Activated CD4-positive, alpha-beta memory T cell treated with anti-CD3 and anti-CD28 coated beads, Interleukin-2, amount 10 ng/mL, durations not matched to agents 7 days and 5 days (primary cell): ENCODE measurements at places on chromosomes 4 and X. TPM values are rescaled to one million over a fixed set of nuclear protein-coding genes. Genes with fewer than 3 reads are reported as not detected.

The C4orf51 gene
- total RNA-seq, result not detected

- H3K27me3 ChIP-seq, result peaks cover 2% of the 10 kb centered on the region
- no peak overlapping the region for H3K4me3 ChIP-seq
- H3K27ac ChIP-seq, result no peak overlapping the region
- no peaks in the 10 kb centered on the region for H3K4me1 ChIP-seq
These were observed 10.0 kb upstream of the ANOS1 start for GRCh38 chrX:8741981-8742380.

The LNX1 gene
- not detected for total RNA-seq

DNA sequence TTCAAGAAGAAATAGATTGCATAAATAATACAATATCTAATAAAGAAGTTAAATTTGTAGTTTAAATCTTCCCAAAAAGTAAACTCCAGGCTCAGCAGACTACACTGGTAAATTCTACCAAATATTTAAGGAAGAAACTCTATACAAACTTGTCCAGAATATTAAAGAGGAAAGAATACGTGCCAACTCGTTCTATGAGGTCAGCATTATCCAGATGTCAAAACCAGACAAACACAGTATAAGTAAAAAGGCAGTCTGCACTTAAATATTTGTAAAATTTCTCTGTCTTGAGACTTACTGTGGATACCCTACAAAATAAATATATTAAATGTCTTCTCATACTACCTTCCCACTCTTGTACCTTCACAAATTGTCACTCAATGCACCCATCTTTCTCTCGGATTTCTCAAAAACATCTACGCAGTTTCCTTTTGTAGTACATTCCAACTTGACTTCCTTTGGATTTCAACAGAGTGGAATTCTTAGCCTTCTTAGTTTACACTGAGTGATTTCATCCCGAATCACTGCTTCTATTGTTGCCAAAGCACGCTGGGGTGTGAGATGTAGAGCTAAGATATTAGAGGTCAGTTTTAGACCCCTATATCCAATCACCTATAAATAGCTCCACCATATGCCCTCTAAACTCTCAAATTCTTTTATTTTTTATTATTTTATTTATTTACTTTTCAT is 71.6 kb upstream of the MAB21L2 start:
- no peak for DNase-seq
- no peak overlapping the region for H3K4me3 ChIP-seq
- H3K27ac ChIP-seq, result no peak overlapping the region
- no peaks in the 10 kb centered on the region for H3K4me1 ChIP-seq
- H3K27me3 ChIP-seq, result no peaks in the 10 kb centered on the region

GRCh38 chr4:153137677-153138630 is 66.3 kb upstream of the TRIM2 start:
- no peaks in the 10 kb centered on the region for H3K36me3 ChIP-seq
- H3K27me3 ChIP-seq, result peaks cover 27% of the 10 kb centered on the region
- no peak for DNase-seq

DNA sequence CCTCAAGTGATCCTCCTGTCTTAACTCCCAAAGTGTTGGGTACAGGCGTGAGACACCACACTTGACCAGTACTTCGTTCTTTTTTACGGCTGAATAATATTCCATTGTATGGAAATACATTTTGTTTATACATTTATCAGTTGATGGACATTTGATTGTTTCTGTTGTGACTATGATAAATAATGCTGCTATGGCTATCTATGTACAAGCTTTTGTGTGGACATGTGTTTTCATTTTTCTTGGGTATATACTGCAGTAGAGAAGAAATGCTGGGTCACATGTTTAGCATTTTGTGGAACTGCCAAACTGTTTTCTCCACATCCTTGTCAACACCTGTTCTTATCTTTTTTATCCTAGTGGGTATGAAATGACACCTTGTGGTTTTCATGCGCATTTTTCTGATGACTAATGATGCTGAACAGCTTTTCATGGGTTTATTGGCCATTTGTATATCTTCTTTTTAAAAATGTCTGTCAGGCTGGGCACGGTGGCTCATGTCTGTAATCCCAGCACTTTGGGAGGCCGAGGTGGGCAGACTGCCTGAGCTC is 37.3 kb downstream of the SAT1 start:
- H3K4me1 ChIP-seq, result peaks cover 15% of the 10 kb centered on the region
- H3K4me3 ChIP-seq, result no peak overlapping the region
- no peaks in the 10 kb centered on the region for H3K36me3 ChIP-seq
- DNase-seq, result no peak
- no peaks in the 10 kb centered on the region for H3K27me3 ChIP-seq

DNA sequence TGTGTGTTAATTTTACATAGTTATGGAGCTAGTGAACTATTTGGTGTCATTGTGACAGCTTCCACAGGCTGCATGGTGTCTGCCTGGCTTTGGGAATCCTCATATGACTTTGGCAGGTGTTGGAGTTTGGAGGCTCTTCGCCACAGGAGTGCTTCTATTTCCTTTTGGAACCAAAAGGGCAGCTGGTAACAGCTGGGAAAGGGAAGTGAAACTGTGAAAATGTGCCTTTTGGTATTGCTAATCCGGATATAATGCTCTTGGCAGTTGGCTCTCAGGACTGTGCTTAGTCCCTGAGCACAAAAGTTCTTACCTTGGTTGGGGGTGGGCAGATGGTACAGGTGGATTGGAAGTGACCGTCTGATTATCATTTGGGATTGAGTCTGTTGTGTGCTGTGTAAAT is 18.1 kb downstream of the OFD1 start:
- H3K27ac ChIP-seq, result no peak overlapping the region
- no peak for DNase-seq
- peaks cover 35% of the 10 kb centered on the region for H3K4me1 ChIP-seq
- no peaks in the 10 kb centered on the region for H3K27me3 ChIP-seq
- H3K4me3 ChIP-seq, result no peak overlapping the region
- peaks cover 33% of the 10 kb centered on the region for H3K36me3 ChIP-seq

The UCP1 gene
- total RNA-seq, result not detected

The SHROOM2 gene
- not detected for total RNA-seq

GRCh38 chr4:25970226-25970675 is 56.2 kb downstream of the SMIM20 start:
- H3K27ac ChIP-seq, result no peak overlapping the region
- H3K36me3 ChIP-seq, result no peaks in the 10 kb centered on the region
- peaks cover 3% of the 10 kb centered on the region for H3K4me1 ChIP-seq
- H3K27me3 ChIP-seq, result peaks cover 8% of the 10 kb centered on the region
- no peak for DNase-seq

DNA sequence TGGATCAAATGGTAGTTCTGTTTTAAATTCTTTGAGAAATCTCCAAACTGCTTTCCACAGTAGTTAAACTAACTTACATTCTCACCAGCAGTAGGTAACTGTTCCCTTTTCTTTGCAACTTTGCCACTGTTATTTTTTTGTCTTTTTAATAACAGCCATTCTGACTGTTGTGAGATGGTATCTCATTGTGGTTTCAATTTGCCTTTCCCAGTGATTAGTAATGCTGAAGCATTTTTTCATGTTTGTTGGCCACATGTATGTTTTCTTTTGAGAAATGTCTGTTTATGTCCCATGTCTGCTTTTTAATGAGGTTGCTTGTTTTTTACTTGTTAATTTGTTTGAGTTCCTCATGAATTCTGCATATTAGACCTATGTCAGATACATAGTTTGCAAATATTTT is 198.8 kb downstream of the RAB28 start:
- H3K4me1 ChIP-seq, result no peaks in the 10 kb centered on the region
- H3K27ac ChIP-seq, result no peak overlapping the region
- no peak for DNase-seq
- H3K4me3 ChIP-seq, result no peak overlapping the region

The DACH2 gene
- not detected for total RNA-seq

GRCh38 chrX:94400488-94400887 is 726.5 kb downstream of the FAM133A start:
- no peaks in the 10 kb centered on the region for H3K36me3 ChIP-seq
- no peaks in the 10 kb centered on the region for H3K4me1 ChIP-seq
- H3K27ac ChIP-seq, result no peak overlapping the region
- H3K27me3 ChIP-seq, result no peaks in the 10 kb centered on the region

- no peak for DNase-seq
- no peak overlapping the region for H3K27ac ChIP-seq
- no peaks in the 10 kb centered on the region for H3K36me3 ChIP-seq
- peaks cover 8% of the 10 kb centered on the region for H3K4me1 ChIP-seq
- H3K27me3 ChIP-seq, result no peaks in the 10 kb centered on the region
- H3K4me3 ChIP-seq, result no peak overlapping the region
These were observed 91.6 kb downstream of the ANXA10 start for GRCh38 chr4:168183717-168184571.

- no peak overlapping the region for H3K4me3 ChIP-seq
- DNase-seq, result no peak
- H3K27me3 ChIP-seq, result no peaks in the 10 kb centered on the region
- peaks cover 19% of the 10 kb centered on the region for H3K36me3 ChIP-seq
- H3K27ac ChIP-seq, result no peak overlapping the region
- H3K4me1 ChIP-seq, result peaks cover under 1% of the 10 kb centered on the region
These were observed 60.9 kb downstream of the CAMK2D start for GRCh38 chr4:113700602-113701150.

- H3K4me3 ChIP-seq, result no peak overlapping the region
- peaks cover 27% of the 10 kb centered on the region for H3K4me1 ChIP-seq
- H3K36me3 ChIP-seq, result peaks cover 48% of the 10 kb centered on the region
- H3K27ac ChIP-seq, result peak overlapping the region; percentile 27
These were observed 17.7 kb downstream of the OGT start for GRCh38 chrX:71550578-71550977.

The SLC9B1 gene
- 1.9 TPM for total RNA-seq

The TMPRSS11B gene
- not detected for total RNA-seq

The BBS7 gene
- 16.2 TPM for total RNA-seq

DNA sequence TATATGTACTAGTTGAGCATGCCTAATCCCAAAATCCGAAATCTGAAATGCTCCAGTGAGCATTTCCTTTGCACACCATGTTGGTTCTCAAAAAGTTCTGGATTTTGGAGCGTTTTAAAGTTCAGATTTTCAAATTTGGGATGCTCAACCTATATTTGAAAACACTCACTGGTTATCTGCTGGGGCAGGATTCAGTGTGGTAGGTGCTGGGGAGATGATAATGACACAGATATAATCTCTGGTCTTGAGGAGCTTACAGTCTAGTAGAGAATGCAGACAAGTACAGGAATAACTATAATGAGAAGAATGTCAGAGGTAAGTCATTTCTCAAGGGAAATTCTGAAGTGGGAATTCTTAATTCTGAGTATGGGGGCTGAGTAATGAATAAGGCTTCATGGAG is 59.4 kb upstream of the CITED1 start:
- H3K27ac ChIP-seq, result no peak overlapping the region
- DNase-seq, result no peak
- no peak overlapping the region for H3K4me3 ChIP-seq
- no peaks in the 10 kb centered on the region for H3K27me3 ChIP-seq
- no peaks in the 10 kb centered on the region for H3K4me1 ChIP-seq
- no peaks in the 10 kb centered on the region for H3K36me3 ChIP-seq

DNA sequence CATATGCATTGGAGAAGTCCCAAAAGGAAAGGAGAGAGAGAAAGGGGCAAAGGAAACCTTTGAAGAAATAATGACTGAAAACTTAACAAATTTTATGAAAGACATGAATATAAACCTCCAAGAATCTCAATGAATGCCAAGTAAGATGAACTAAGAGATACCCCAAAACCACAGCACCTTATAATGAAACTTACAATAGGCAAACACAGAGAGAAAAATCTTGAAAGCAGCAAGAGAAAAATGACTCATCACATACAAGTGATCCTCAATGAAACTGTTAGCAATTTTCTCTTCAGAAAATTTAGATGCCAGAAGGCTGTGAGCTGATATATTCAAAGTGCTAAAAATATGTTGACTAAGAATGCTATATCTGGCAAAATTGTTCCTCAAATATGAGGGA is 10.1 kb downstream of the SMIM10L2A start:
- H3K4me3 ChIP-seq, result no peak overlapping the region
- DNase-seq, result no peak
- peaks cover 2% of the 10 kb centered on the region for H3K27me3 ChIP-seq
- peaks cover 14% of the 10 kb centered on the region for H3K4me1 ChIP-seq
- H3K36me3 ChIP-seq, result peaks cover 7% of the 10 kb centered on the region

DNA sequence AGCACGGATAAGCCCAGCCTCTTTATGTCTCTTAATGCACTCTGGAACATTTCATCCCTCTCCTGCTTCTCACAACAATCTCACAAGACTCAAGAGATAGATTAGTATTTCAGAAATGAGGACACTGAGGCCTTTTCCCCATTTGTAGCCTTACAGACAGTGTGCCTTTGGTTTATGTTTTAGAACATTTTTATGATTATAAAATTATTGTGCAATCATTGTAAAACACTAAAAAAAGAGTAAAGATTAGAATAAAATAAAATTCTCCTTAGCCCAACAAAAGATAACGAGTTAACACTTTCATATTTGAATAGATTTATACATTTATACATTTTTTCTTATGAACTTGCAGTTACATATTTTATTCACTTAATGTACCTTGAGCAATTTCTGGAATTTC is 748.7 kb downstream of the TRIML1 start:
- no peaks in the 10 kb centered on the region for H3K4me1 ChIP-seq
- no peak overlapping the region for H3K27ac ChIP-seq
- no peaks in the 10 kb centered on the region for H3K27me3 ChIP-seq
- no peak for DNase-seq
- H3K36me3 ChIP-seq, result no peaks in the 10 kb centered on the region
- no peak overlapping the region for H3K4me3 ChIP-seq

DNA sequence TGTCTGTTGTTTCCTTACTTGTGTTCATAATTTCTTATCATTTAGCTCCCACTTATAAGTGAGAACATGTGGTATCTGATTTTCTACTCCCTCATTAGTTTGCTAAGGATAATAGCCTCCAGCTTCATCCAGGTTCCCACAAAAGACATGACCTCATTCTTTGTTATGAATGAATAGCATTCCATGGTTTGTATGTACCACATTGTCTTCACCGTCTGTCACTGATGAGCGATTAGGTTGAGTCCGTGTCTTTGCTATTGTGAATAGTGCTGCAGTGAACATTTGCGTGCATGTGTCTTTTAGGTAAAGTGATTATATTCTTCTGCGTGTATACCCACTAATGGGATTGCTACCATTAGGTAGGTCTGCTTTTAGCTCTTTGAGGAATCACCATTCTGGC is 624.3 kb upstream of the EPHA5 start:
- no peaks in the 10 kb centered on the region for H3K36me3 ChIP-seq
- no peaks in the 10 kb centered on the region for H3K27me3 ChIP-seq
- no peak overlapping the region for H3K4me3 ChIP-seq
- H3K27ac ChIP-seq, result no peak overlapping the region

DNA sequence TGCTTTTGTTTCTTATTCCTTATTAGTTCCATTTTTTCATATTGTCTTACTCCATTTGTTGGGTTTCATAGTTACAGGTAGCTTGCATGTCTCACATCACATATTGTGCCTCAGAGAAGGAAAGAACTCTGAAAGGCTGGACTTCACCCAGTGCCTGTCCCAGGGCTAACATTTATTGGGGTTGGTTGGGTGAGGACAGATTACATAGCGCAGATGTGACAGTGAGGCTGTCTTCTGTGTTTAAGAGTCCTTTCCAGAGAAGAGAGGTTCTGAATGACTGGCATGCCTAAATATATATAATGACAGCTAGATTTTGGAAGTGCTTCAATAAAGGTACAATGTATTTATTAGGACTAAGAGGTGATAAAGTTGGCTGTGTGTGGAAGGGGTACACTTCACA is 2.7 kb downstream of the ZNF330 start:
- no peak overlapping the region for H3K27ac ChIP-seq
- no peak overlapping the region for H3K4me3 ChIP-seq
- H3K36me3 ChIP-seq, result peaks cover 54% of the 10 kb centered on the region
- peaks cover 8% of the 10 kb centered on the region for H3K27me3 ChIP-seq

- no peak for DNase-seq
- H3K27me3 ChIP-seq, result no peaks in the 10 kb centered on the region
- no peak overlapping the region for H3K4me3 ChIP-seq
- no peak overlapping the region for H3K27ac ChIP-seq
- no peaks in the 10 kb centered on the region for H3K36me3 ChIP-seq
These were observed 212.7 kb downstream of the SHOX start for GRCh38 chrX:843306-843705.

- no peaks in the 10 kb centered on the region for H3K4me1 ChIP-seq
- no peaks in the 10 kb centered on the region for H3K36me3 ChIP-seq
- peaks cover 2% of the 10 kb centered on the region for H3K27me3 ChIP-seq
These were observed 51.4 kb downstream of the OTC start for GRCh38 chrX:38403834-38404233.
